ENCODE measurements at places on chromosomes 13 and 19.
A peak's percentile ranks its signal among the peaks of the same experiment; 100 is the strongest.

DNA sequence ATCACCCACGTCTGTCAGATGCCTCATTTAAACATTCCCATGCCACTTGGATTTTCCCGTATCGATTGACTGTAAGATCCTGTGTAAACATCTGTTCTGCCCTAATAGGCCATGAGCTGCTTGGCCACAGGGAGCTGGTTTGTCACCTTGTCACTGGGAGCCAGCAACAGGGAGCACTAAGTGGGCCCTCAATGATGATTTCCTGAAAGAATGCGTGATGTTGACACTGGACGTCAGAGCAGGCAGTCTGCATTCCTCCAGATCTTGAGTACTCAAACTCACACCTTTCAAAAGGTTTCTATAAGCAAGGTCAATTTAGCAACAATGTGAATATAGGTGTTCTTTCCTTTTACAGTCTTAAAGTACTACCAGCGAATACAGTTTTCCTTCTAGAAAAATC, 78.8 kb downstream of the TUBGCP3 start:
- H3K36me3 ChIP-seq = peaks cover 14% of the 10 kb centered on the region
- no peak overlapping the region for H3K4me3 ChIP-seq
- H3K4me1 ChIP-seq = no peaks in the 10 kb centered on the region
- DNase-seq = no peak

DNA sequence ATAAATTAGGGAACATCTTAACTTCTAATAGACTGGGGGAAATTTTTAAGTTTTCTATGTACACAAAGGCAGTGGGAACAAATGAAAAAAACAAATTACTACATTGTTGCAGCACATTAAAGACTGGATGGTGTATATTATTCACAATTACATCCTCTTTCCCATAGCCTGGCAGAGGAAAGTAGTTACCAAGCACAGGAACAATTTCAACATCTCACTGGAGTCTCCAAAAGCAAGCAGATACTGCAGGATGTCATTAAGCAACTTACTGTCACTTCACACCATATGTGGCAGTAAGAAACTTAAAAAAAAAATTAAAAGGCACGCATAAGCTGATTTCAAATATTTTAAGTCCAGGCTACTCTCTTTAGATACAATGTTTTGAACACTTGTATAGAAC, 6.4 kb upstream of the EFNB2 start:
- no peak for DNase-seq
- H3K27me3 ChIP-seq = no peaks in the 10 kb centered on the region
- no peak overlapping the region for H3K27ac ChIP-seq
- H3K4me1 ChIP-seq = peaks cover 2% of the 10 kb centered on the region
- H3K4me3 ChIP-seq = no peak overlapping the region
- H3K36me3 ChIP-seq = peaks cover 2% of the 10 kb centered on the region

DNA sequence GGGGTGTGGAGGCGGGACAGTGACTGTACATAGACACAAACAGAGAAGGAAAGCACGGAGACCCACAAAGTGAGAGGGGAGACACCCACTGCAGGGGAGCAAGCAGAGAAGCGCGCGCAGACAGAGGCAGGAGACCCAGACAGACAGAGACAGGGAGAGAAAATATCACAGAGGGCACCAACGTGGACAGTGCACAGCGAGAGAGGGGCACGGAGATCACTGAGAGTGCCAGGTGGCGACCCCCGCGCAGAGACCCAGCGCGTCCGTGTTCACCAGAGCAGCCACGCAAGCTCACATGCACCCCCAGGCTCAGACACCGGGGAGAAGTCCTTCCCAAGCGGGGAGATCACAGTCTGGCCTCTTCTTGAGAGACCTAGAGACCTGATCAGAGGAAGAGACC, 1.4 kb upstream of the CACNG7 start:
- peaks cover 14% of the 10 kb centered on the region for H3K4me1 ChIP-seq
- H3K36me3 ChIP-seq = peaks cover 7% of the 10 kb centered on the region
- no peak for DNase-seq
- no peak overlapping the region for H3K27ac ChIP-seq
- peak overlapping the region; percentile 95 for H3K4me3 ChIP-seq
- H3K27me3 ChIP-seq = peaks cover 3% of the 10 kb centered on the region

GRCh38 chr13:34340534-34340933, 522.6 kb downstream of the RFC3 start:
- H3K4me1 ChIP-seq = no peaks in the 10 kb centered on the region
- no peak for DNase-seq

GRCh38 chr13:59643906-59644626, 519.7 kb downstream of the DIAPH3 start:
- H3K27ac ChIP-seq = no peak overlapping the region
- no peak overlapping the region for H3K4me3 ChIP-seq
- H3K36me3 ChIP-seq = no peaks in the 10 kb centered on the region
- peaks cover 2% of the 10 kb centered on the region for H3K4me1 ChIP-seq
- no peaks in the 10 kb centered on the region for H3K27me3 ChIP-seq
- no peak for DNase-seq

DNA sequence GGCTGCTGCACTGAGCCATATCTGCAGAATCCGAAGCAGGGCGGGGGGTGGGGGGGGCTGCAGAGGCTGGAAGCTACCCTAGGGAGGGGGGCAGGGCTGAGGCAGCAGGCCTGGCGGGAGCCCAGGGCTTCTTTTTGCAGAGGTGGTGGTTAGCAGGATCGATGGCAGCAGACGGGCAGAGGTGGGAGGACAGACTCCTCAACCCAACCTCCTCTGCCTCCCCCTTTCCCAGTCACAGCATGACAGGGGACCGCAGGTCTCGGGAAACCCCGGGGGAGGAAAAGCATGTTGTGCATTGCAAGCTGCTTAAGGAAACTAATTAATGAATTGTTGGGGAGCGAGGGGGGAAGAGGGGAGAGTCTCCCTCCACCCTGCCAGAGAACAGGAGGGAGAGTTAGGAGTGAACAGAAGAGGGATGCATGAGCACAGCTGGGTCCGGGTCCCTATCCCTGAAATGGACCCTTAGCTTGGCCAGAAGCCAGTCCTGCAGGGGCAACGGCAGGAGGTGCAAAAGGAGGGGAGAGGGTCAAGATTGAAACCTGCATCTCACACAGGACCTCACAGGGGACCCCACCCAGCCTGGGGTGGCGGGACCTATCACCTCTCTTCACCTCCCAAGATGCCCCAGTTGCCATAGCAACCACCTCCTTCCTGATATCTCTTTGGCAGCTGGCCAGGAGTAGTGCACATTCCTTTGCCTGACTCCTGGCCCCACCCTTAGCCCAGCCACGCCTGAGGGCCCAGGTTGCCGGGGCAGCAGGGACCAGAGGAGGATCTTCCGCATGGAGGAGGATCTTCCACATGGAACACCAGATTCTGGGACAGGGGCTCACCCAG, 1.8 kb downstream of the FXYD7 start:
- H3K4me3 ChIP-seq = no peak overlapping the region
- H3K36me3 ChIP-seq = no peaks in the 10 kb centered on the region
- DNase-seq = no peak

GRCh38 chr13:50401721-50402465, 386.6 kb downstream of the KCNRG start:
- H3K36me3 ChIP-seq = no peaks in the 10 kb centered on the region
- H3K4me3 ChIP-seq = no peak overlapping the region
- no peaks in the 10 kb centered on the region for H3K27me3 ChIP-seq
- no peak for DNase-seq
- H3K4me1 ChIP-seq = peaks cover 4% of the 10 kb centered on the region
- no peak overlapping the region for H3K27ac ChIP-seq

DNA sequence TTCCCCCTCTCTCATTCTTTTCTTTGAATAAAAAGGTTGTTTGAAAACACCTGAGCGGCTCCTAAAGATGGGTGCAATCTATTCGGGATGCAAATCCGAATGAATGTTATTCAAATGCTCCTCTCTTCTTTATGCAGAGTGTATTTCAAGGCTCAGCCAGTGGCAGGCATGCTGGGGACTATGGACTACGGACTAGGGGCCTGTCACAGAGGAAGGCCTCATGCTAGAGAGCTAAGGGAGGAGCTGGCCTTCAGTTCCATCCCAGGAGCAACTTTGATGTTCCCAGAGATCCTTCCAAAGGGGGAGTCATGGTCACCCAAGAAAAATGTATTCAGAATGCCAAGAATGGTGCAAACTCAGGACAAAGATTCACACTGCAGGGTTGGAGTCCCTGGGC, 9.3 kb downstream of the ALOX5AP start:
- H3K27me3 ChIP-seq = no peaks in the 10 kb centered on the region
- H3K36me3 ChIP-seq = no peaks in the 10 kb centered on the region
- no peak overlapping the region for H3K4me3 ChIP-seq
- no peak overlapping the region for H3K27ac ChIP-seq

- H3K4me3 ChIP-seq = no peak overlapping the region
- DNase-seq = no peak
- H3K4me1 ChIP-seq = peaks cover 9% of the 10 kb centered on the region
- H3K27ac ChIP-seq = no peak overlapping the region
Measured at GRCh38 chr19:18490728-18491127, 31.1 kb downstream of the ELL start.

DNA sequence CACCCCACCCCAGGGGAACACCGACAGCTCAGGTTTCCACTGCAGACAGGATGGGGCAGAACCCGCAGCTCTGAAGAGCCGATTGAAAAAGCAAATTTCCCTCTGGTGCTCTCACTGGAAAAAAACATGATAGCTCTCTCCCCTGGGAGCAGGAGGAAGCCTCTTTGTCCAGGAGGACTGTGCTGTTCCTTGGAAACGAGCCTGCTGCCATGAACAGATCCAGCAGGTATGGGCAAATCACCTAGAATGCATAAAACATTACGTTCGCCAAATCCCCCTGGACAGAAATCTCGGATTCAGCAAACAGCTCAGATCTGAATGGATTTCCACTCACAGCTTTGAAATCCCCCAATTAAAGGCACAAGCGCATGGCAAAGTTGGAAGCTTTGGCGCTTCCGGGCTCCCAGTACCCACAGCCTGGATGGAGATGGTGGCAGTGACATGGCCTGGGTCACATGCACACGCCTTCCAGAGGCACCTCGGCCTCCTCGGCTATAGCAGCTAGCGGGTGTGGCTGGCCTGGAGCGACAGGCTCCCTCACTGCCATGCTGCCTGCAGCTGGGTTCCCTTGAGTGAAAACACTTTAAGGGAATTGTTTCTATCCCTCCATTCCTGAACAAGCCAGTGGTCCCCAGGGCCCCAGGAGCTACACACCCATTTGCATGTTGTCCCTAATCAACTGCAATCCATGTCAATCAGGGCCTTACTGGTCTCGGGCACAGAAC, 59.1 kb downstream of the CEBPG start:
- H3K27me3 ChIP-seq = no peaks in the 10 kb centered on the region
- peaks cover 4% of the 10 kb centered on the region for H3K4me1 ChIP-seq
- no peak overlapping the region for H3K27ac ChIP-seq
- H3K4me3 ChIP-seq = no peak overlapping the region
- H3K36me3 ChIP-seq = no peaks in the 10 kb centered on the region

- peaks cover 4% of the 10 kb centered on the region for H3K27me3 ChIP-seq
- H3K4me3 ChIP-seq = no peak overlapping the region
- H3K27ac ChIP-seq = no peak overlapping the region
Measured at GRCh38 chr13:48749144-48749543, 95.4 kb downstream of the CYSLTR2 start.

- peak overlapping the region; percentile 100 for H3K4me3 ChIP-seq
- no peaks in the 10 kb centered on the region for H3K27me3 ChIP-seq
- peak; percentile 88 for DNase-seq
- H3K4me1 ChIP-seq = peaks cover 5% of the 10 kb centered on the region
Measured at GRCh38 chr19:45506246-45506988, 862 bp upstream of the VASP start.

Data from neuronal stem cell (in vitro differentiated cells).